Epithelial cell of proximal tubule (primary cell): ENCODE measurements at places on chromosomes 4 and X.

DNA sequence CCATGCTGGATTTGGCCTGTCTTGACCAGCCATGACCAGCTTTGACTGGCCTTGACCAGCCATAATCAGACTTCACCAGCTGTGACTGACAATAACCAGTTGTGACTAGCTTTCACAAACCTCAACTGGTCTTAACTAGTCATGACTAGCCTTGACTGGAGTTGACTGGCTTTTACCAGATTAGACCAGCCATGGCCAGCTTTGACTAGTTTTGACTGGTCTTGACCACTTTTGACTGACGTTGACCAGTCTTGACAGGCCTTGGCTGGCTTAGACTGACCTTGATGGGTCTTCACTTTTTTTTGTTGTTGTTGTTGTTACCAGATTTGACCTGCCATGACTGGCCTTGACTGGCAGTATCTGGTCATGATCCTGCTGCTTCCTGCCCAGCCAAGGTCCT is 67.4 kb downstream of the RLIM start:
- no peak for DNase-seq

DNA sequence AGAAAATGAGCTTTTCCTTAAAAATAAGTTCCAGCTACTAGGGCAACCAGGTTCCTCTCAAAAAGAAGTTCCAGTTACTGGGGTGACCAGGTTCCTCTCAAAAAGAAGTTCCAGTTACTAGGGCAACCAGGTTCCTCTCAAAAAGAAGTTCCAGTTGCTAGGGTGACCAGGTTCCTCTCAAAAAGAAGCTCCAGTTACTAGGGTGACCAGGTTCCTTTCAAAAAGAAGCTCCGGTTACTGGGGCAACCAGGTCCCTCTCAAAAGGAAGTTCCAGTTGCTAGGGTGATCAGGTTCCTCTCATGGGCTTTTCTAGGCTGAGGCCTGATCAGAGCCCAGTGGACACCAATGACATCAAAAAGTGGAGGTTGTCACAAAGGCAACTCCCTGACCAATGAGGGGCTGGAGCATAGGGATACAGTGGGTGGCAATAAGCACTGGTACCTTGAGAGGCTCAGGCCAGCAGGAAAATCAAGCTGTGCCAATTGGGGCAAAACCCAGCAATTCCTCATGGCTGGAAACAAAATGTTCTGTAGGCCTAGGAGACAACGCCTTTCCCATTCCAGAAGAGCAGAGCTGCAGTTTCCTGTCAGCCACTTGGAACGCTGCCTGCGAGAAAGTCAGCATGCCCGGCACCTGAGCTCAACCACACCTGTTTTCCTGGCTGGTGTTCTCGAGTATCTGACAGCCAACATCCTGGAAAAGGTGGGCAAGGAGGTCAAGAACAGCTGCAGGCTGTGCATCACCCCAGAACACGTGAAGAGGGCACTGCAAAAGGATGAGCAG is 12.3 kb upstream of the SYTL5 start:
- DNase-seq = no peak

DNA sequence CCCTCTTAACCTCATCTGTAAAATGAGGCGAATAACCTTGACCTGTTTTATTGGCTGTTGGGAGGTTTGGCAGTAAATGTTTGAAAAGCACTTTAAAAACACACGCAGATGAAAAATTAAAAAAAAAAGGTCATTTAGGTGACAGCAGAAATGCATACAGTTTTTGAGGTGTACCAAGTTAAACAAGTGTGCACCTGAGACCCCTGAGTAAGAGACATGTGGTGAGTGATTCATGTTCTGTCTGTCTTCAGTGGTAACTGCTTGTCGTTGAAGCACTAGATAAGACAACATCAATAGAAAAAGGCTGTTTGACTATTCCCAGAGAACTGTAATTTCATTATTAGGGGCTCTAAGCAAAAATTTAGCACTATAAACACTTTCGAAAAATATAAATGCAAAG is 608.4 kb upstream of the PITX2 start:
- no peak for DNase-seq

- no peak for DNase-seq
Measured at GRCh38 chr4:61571761-61572559, 371.8 kb downstream of the ADGRL3 start.

DNA sequence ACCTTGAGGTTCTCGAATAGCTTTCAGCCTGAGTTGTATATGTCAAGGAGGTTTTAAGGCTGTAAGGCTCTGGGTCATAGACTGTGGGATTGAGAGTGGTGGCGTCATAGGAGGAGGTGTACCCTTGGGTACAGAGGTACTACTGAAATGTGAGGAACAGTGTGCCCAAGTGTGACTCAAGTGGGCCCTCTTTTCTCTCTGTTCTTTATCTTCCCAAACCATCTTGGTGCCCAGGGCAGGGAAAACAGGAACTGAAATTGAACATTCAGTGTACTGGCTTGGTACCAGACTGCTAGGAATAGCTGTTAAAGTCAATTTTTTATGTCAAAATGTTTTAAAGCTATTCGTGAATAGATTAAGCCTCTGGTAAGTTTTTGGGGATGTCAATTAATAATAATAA is 136.2 kb upstream of the RPS6KA3 start:
- DNase-seq = no peak

GRCh38 chr4:94352996-94353395 is 10.4 kb upstream of the HPGDS start:
- DNase-seq = no peak

DNA sequence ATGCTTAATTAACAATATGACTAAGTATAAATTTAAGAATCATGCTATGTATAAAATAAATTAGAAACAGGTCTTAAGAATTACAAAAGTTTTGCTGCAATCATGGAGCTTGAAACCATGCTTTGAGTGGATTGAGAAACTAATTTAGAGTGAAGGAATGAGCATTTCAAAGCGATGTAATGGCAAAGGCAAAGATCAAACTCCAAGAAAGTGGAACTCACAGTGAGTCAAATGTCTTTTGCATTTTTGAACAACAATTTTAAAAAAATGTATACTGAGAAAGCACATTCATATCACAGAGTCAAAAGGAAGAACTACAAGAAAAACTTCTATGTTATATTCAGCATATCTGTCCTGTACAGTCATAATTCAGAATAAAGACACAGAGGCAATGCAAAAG is 6.6 kb downstream of the GPRIN3 start:
- no peak for DNase-seq

GRCh38 chr4:37733240-37733867 is 47.2 kb upstream of the RELL1 start:
- DNase-seq = no peak

GRCh38 chr4:141757287-141757686 is 120.9 kb downstream of the IL15 start:
- DNase-seq = no peak

GRCh38 chr4:80138551-80139538 is 58.5 kb upstream of the PRDM8 start:
- DNase-seq = no peak
